Stimulated activated CD8-positive, alpha-beta memory T cell treated with anti-CD3 and anti-CD28 coated beads, Interleukin-4, amount 100 ng/mL, for 4 hours (primary cell): ENCODE measurements at places on chromosomes 2 and 18.

DNA sequence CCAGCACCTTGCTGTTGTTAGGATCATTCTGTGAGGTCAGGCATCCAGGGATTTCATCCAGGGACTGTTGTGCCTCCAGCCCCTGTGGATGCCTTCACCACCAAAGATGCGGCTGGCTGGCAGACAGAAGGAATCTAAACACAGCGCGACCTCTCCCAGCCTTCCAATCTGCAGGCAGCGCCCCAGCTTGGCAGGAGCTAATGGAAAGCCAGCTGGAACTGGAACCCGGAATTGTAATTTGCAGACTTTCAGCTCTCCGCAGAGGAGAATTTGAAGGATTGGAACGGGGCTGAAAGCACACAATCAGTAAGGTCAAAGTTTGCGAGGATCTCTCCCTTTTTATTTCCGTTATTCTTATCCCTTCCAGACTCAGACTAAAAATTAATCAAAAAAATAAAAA, 127.8 kb downstream of the TRIB2 start:
- DNase-seq: no peak

DNA sequence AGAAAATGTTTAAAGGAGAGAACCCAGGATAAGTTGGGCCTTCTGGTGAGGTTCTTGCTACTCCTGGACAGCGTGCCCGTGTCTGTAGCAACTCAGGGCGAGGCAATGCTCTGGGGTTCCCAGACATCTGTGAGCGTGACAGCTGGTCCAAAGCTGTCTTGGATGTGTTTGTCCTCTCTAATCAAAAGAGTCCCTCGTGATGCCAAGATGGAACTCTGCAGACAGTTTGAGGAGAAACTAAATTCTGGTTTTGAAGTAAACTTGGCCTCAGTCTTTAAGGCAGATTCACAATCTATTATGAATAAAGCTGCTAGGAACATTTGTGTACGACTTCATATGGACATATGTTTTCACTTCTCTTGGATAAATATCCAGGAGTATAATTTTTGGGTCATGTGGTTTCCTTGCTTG, 47.3 kb downstream of the TMEM17 start:
- DNase-seq: no peak

DNA sequence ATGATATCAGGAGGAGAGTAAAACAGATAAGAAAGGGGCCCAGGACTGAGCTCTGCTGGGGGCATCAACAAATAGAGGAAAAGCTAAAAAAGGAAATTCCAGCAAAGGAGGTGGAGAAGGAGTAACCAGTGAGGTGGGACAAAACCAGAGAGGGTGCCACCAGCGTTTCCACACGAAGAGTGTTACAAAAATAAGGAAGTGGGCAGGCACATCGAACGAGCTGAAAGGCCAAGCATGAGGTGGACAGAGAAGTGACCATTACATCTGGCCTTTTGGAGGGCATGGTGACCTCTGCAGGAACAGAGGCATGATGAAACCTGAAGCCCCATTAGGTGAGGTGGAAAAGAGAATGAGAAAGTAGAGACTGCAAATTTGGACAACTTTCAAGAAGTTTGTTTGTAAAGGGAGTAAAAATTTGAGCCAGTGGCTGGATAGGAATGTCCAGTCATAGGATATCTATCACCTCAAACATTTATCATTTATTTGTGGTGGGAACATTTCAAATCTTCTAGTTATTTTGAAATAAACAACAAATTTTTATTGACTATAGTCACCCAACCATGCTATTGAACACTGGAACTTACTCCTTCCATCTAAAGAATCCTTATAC, 18.4 kb upstream of the VIT start:
- DNase-seq: no peak

DNA sequence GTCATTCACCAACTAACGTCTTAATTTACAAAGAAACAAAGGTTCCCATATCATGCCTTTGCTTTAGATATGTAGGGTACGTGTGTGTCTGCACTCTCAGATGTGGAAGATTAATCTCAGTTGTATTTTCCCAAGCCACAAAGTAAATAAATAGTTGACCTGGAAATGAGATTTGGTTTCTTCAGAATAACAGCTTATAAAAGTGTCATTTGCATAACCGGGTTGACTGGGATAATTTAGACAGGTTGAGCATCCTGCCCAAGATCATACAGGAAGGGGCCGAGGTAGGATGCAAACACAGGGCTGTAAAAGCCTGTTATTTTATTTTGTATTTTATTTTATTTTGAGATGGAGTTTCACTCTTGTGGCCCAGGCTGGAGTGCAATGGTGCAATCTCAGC, 19.5 kb downstream of the ATG16L1 start:
- no peak for DNase-seq

GRCh38 chr2:8566155-8566670, 115.6 kb upstream of the ID2 start:
- no peak for DNase-seq

GRCh38 chr18:48663096-48663930, 124.5 kb downstream of the CTIF start:
- no peak for DNase-seq
